ENCODE measurements at places on chromosomes 13 and 19.

DNA sequence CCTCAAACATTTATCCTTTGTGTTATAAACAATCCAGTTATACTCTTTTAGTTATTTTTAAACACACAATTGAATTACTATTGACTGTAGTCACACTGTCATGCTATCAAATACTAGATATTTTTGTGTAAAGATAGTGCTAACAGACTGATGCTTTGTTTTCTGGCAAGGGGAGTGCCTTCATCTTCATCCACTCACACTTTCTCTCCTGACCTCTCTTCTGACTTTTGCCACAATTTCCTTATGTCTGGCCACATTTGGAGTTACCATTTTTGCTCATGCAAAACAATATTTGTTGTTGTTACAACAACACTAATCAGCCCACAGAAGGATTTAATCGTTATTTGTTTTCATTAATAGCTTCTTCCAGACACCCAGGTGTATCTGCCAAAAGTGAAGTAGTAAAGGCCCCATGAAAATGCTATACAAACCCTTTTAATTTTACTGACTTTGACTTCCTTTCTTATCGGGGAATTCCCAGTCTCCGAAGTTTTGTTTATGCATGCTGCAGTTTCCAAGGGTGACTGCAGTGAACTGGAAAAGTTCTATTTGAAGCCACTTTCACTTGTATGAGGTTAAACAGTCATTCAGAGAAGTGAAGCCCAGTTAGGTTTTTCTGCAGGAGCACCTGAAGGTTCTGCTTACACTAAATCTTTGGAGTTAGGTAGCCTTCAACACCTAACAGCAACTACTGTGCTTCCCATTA, 66.1 kb upstream of the FRY start:
- no peak for DNase-seq

DNA sequence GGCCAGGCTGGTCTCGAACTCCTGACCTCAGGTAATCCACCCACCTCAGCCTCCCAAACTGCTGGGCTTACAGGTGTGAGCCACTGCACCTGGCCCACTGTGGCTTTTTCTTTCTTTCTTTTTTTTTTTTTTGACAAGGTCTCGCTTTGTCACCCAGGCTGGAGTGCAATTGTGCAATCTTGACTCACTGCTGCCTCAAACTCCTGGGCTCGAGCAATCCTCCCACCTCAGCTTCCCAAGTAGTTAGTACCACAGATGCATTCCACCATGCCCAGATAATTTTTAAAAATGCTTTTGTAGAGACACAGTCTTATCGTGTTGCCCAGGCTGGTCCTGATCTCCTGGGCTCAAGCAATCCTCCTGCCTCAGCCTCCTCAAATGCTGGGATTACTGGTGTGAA, 12.1 kb upstream of the FCGBP start:
- no peak for DNase-seq

DNA sequence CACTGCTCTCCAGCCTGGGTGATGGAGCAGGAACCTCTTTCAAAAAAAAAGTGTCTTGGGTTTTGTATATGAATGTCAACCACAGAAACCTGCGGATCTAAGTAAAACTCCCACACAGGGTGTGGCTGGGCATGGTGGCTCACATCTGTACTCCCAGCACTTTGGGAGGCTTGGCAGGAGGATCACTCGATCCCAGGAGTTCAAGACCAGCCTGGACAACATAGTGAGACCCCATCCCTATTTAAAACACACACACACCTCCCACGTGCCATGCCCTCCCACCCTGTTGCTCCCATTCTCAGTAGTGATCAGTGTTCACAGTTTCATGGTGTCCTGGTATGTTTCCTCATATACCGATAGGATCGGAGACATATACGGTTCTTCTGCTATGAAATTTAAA, 9.2 kb downstream of the TMED1 start:
- DNase-seq: no peak

GRCh38 chr19:49256691-49257090, 68.3 kb downstream of the SLC6A16 start:
- DNase-seq: no peak

GRCh38 chr13:92677571-92677970, 549.0 kb upstream of the GPC6 start:
- DNase-seq: no peak

- no peak for DNase-seq
These were observed 71.6 kb downstream of the KL start for GRCh38 chr13:33087790-33088189.

DNA sequence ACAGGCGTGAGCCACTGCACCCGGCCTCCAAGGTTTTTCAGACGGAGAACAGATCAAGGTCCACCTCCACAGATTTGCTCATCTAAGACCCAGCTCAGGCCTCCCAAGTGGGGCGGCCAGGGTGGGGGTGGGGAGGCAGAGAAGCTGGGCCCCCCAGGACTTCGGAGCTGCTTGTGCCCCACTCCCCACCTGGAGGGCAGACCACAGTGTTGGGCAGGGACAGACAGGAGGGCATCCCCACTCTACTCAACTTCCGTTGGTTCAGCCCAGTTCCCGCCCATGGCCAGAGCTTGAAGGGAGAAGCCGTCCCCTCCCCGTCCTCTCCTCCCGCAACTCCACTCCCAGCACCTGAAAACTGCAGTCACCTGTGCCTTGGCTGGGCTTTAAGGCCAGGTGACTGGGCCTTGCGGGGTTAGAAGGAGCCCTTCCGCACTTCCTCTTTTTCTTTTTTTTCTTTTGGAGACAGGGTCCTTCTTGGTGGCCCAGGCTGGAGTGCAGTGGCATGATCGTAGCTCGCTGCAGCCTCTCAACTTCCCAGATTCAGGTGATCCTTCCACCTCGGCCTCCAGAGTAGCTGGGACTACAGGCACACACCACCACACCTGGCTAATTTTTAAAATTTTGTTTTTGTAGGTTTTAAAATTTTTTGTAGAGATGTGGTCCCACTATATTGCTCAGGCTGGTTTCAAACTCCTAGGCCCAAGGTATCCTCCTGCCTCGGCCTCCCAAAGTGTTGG, 734 bp upstream of the LRRC8E start:
- DNase-seq: no peak

- DNase-seq: no peak
These were observed 12.3 kb upstream of the ISYNA1 start for GRCh38 chr19:18450021-18450930.

GRCh38 chr19:40755248-40755624, 4.2 kb downstream of the SNRPA start:
- no peak for DNase-seq

- no peak for DNase-seq
These were observed 3.9 kb upstream of the NCAN start for GRCh38 chr19:19207637-19208572.

DNA sequence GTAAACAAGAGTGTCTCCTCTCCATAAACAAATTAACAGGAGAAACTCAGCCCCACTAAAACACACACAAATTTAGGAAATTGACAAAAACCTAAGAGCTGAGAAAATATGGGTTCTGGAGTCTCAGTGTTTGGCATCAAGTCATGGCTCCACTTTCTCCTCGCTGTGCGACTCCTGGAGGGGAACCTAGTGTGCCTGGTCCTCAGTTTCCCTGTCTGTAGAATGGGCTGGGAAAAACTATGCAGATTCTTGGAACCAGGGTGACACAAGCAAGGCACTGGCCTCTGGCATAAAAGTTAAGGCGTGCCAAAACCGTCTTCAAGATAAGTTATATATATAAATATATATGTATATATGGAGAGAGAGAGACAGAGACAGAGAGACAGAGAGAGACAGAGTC, 83.9 kb downstream of the INSR start:
- no peak for DNase-seq

- no peak for DNase-seq
These were observed 129.4 kb downstream of the PCDH20 start for GRCh38 chr13:61286148-61286745.
